ENCODE measurements at places on chromosomes 16 and 17.

GRCh38 chr17:44324092-44324570 is 492 bp downstream of the SLC25A39 start:
- no peak for DNase-seq

DNA sequence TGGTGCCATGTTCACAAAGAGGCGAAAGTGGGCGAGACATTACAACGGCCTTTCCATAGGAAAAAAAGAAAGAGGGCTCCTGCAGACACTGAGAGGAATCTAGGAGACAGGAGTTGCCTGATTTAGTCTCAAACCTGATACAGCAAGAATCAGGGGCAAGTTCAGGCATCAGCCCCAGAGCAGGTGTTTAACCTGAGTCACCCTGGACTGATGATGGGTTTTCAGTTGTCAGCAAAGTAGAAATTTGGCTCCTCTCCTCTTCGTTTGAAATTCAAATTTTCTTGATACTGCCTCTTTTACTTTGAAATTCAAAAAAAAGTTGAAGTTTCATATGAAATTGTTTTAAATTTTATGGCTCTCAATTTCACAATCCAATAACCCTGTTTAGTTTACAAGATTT is 189.5 kb downstream of the ABCC12 start:
- no peak for DNase-seq

- no peak for DNase-seq
Measured at GRCh38 chr17:10993126-10993525, 155.2 kb upstream of the PIRT start.

- no peak for DNase-seq
Measured at GRCh38 chr17:72915625-72916081, 176.8 kb downstream of the SLC39A11 start.

DNA sequence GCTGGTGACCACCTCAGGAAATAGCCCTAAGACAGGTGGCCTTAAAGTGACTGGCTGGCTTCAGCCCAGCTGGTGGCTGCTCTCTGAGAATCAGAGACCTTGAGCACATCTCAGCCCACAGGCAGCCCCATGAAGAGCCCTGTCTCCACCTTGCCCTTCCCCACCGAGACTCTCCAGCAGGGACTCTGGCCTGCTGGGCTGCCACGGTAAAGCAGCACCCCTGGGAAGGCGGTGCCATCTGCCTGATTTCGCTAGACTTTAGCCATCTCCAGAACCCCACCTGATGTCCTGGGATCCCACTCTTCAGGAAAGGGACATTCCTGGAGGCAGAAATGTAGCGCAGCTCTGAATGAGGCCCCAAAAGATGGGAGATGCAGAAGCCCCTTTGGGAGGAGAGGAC is 45.2 kb upstream of the LGALS9 start:
- no peak for DNase-seq

DNA sequence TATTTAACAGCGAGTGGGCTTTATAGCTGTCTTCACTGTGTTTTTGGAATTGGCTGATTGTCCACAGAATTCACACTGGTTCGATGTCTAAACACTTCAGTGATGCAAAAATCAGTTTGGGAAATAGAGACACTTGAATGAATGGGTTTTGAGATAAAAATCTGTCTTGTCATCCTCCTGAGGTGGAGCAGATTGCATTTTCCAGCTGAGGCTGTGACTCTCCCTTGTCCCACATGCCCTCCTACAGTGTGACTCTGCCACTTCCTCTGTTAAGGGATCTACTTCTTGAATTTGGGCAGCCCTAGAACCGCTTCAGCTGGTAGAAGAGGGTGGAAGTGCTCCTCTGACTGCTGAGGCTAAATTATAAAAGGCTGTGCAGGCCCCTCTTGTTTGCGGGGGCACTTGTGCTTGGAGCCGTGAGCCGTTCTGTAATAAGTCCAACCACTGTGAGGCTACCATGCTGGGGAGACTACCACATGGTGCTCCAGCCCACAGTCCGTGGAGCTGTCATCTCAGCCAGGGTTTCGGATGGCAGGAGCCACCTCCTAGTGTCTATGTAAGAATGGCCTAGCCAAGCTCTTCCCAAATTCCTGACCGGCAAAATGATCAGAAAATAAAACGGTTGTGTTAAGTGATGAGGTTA is 175.9 kb downstream of the SPECC1 start:
- no peak for DNase-seq

DNA sequence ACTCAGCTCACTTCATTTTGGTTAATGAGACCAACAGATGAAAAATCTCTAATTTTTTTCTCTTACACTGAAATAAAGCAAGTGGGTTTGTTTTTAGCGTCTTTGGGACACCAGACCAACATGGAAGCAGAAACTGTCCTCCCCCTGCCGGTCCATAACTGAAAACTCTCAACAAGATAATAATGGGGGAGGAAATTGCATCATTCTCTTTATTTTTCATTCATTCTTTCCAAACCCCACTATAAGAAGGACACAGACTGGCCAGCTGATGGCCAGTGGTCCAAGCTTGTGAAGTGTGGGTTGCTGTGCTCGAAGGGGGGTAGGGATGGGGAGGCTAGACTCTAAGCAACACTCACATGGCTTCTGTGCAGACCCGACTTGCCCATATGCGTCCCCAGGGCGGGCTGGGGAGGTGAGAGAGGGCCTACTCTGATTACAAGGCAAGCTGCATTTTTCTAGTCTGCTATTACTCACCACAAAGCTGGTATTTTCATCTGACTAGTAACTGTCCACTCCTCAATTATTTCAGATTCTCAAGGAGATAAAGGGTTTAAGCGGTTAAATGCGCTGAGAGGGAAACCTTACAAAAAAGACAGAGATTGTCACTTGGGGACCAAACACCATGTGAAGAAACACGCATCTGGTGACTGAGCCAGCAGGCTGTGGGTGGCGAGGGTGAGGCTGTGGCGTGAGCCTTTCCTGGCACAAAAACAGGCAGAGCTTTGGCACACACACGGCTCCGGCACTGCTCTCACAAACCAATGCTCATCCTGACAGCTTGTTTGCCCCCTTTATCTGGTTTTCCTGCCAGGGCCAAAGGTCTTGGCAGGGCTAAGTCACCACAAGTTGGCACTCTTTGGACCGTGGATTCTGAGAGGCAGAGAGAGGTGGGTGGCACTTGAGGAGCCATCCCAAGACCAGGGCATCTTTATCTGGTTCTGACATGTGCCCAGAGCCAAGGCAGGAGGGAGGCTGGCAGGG is 38.2 kb downstream of the MARF1 start:
- DNase-seq: no peak

- no peak for DNase-seq
Measured at GRCh38 chr17:323721-324571, 28.7 kb downstream of the RPH3AL start.

DNA sequence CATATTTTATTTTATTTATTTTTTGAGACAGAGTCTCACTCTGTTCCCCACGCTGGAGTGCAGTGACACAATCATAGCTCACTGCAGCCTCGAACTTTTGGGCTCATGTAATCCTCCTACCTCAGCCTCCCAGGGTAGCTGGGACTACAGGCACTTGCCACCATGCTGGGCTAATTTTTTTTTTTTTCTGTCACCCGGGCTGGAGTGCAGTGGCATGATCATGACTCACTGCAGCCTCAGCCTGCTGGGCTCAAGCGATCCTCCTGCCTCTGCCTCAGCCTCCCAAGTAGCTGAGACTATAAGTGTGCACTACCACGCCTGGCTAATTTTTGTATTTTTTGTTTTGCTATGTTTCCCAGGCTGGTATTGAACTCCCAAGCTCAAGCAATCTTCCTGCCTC is 17.1 kb downstream of the UNC45B start:
- DNase-seq: no peak

DNA sequence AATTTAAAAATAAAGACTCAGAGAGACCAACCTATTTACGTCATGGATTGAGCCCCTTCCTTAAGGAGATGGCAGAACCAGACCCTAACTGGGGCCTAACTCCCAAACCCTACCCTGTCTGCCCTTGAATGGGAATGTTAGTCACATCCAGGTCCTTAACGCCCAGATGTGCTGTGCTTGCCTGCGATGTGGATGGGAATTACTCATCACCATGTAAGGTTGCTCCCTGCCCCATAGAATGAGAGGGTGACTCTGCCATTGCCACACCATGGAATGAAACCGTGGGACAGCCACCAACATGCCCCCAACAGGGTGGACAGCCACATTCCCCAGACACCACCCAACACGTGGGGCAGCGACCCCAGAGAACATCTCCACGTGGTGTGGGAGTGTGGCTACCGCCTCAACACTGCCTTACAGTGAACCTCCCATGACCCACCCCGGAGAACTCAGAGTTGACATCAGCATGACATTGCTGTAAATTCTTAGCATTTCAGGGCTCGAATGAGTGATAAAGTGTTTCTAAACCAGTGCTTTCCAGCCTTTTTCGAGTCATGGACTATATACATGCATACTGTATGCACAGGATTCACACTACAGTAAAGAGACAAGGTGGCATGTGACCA is 31.8 kb downstream of the SCNN1B start:
- no peak for DNase-seq

DNA sequence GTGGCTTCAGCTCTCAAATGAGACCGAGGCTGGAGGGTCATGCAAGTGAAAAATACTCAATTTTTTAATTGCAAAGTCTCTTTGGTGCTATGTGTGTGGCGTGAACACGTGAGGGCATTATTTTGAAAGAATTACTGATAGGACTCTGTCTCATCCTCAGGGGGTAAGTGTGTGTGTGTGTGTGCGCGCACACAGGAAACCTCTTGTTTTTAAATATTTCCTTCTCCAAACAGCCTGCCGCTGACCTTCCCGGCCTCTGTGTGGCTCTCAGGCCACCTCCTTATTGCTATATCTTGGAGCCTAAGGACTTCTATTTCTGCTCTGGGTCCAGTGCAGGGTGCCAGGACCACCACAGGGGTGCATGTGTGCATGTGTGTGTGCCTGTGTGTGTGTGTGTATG is 99.7 kb downstream of the CMIP start:
- DNase-seq: no peak

DNA sequence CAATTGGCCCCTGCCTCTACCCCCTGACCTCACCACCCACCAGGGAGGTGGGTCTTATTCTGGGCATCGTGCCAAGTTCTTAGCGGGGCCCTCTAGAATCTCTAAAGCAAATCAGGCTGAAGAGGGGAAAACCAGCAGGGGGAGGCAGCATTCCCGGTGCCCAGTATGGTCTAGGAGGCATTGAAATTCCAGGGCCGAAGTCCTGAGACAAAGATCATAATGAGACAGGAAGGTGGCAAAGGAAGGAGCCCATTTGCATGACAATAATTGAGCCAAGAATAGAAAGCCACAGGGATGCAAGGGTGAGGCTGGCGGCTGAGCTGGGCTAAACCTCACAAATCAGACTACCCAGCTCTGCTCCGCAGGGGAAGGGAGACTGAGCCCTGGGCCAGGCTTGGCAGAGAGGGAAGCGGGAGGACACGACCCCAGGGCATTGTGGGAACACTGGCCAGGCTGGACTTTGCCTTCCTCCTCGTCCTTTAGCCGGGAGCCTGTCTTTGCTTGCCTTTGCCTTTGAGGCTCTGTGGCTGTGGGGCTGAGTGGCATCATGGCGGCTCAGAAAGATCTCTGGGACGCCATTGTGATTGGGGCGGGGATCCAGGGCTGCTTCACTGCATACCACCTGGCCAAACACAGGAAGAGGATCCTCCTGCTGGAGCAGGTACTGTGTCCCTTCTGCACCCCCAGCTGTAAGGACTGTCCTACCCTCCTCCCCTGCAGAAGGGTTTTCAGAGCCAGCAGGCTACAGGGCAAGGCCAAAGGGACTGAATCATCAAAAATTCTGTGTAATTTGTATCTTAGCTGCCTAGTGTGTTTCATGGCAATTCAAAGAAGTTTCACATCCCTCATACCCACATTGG is at the start of gene PIPOX:
Gene PIPOX (plus strand): TSS at position 463 of the 860 bp plus-strand sequence. CDS start 85 bp downstream, at position 548.
- no peak for DNase-seq

GRCh38 chr17:12050646-12051225 is 30.1 kb downstream of the MAP2K4 start:
- no peak for DNase-seq

DNA sequence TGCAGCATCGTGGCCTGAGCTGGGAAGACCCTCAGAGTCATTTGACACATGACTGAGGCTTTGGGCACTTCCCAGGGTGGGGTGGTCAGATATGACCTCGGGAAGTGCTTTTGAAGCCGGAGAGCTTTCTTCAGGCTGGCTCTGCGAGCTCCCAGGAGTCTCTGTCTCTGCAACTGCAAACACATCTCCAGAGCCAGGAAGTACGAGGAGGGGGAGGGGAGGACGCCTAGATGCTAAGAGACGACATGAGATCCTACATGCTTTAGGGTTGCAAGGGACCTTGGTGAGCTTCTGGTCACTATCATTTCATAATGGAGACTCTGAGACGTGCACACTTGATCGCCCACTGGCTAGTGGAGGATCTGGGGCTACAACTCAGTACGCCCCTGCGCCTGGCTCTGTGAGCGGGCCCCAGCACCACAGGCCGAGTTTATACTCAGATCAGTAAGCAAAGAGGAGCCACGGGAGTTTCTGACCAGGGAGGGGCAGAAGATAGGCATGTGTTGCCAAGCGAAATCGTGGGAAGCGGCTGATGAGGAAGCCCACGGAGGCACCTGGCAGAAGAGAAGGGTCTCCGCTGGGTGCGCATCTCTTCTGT is 527 bp upstream of the MGAT5B start:
- DNase-seq: no peak

DNA sequence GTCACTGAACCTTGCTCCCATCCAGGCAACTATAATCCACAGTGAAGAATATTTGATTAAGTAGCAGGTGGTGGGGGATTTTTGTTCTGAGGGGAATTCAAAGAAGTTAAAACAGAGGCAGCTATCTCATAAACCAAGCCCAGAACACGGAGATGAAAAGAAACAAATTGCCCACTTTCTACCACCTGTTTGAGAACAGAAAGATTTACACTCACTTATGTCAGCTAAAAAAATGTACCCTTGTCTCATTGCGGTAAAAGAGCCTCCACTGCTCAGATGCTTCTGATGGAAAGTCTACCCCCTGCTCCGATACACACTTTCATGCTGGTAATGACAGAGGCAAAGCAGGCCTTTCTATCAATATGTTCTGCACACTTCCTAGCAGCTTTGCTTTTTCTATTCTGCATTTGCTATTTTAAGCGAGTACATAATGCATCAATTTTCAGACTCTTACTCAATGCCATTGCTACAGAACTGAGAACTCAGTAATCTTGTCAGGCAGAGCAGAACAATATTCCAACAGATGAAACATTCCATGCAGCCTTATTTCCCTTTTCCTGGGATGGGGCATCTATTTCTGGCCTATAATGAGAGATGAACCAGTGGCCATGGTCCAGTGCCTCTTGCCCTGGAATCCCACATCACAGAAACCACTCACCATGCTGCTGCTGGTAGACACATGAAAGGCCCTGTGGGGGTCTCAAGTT is 29.0 kb downstream of the CDK5R1 start:
- no peak for DNase-seq

- DNase-seq: no peak
Measured at GRCh38 chr16:83933885-83934683, 19.0 kb upstream of the OSGIN1 start.

Data from activated T-helper 9 cell treated with anti-CD3 and anti-CD28 coated beads, Interleukin-2, amount 50 U/mL, for 16 hours (primary cell).